NCI-H1436 (cell line): ENCODE measurements at places on chromosomes 7 and 10.
A peak's percentile ranks its signal among the peaks of the same experiment; 100 is the strongest.

GRCh38 chr7:83976302-83976701 lies 218.3 kb downstream of the SEMA3A start:
- peak; percentile 1 for DNase-seq

DNA sequence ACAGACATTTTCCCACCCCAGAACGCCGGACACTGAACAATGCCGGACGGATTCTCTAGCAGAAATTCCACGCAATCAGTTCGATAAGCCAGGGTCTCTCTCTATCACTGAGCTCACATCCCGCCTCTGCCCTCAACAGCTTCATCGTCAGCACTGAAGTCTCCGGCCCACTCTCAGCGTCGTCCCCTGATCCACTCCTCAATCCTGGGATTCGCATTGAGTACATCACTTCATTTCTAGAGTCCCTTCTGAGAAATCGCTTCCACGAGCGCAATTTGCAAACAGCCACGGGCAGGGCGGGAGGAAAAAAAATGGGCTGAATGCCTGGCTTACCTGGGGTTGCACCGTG lies 365 bp downstream of the YME1L1 start:
- DNase-seq: no peak

GRCh38 chr10:57968328-57969016 lies 299.2 kb downstream of the IPMK start:
- no peak for DNase-seq

- DNase-seq: no peak
These were observed 225.0 kb downstream of the CACNB2 start for GRCh38 chr10:18364987-18365775.

GRCh38 chr7:37923996-37924395 lies 3.6 kb downstream of the EPDR1 start:
- no peak for DNase-seq

DNA sequence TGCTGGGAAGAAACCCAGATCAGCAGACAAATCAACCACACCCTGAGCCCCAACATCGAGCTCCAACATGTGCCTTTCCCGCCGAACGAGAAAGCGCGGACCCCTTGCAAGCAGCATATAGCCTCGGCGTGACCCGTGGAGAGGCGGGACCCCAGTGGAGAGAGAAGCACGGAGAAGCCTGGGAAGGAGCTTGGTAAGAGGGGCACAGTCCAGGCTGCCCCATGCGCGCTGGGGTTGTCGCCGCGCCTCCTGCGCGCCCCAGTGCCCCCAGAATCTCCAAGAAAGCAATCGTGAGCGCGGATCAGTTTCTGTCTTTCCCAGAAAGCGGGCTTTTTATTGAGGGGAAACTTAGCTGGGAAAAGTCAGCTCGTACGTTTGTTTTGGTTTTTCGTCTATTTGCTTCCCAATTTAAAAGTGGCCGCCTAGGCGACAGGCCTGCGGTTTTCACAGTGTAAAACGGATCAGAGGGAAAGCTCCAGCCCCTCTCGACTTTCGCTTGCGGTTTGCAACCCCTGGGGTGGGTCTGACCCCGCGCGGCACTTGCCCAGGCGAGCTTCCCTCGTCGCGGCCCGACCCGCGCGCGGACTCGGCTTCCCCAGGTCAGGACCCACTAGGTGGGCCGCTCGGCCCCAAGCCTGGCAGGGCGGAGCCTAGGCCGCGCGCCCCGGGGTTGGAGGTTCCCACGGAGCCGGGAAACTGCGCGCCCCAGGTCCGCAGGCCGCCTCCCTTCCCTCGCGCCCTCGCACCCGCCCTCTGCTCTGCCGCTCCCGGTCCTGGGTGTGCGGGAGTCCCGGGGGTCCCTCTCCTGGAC lies 31.1 kb downstream of the SKIDA1 start:
- DNase-seq: no peak

- no peak for DNase-seq
These were observed 266 bp upstream of the STMP1 start for GRCh38 chr7:135662123-135662372.

GRCh38 chr10:92239600-92240288 lies 51.1 kb downstream of the CPEB3 start:
- DNase-seq: no peak

DNA sequence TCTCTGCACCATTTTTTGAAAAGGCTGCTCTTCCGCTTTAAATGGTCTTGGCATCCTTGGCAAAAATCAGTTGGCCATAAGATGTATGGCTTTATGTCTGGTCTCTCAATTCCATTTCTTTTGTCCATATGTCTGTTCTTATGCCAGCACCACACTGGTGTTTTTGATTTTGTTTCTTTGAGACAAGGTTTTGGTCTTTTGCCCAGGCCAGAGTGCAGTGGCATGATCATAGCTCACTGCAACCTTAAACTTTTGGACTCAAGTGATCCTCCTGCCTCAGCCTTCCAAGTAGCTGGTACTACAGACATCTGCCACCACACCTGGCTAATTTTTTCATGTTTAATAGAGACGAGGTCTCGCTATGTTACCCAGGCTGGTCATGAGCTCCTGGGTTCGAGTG lies 48.5 kb downstream of the ANLN start:
- no peak for DNase-seq

DNA sequence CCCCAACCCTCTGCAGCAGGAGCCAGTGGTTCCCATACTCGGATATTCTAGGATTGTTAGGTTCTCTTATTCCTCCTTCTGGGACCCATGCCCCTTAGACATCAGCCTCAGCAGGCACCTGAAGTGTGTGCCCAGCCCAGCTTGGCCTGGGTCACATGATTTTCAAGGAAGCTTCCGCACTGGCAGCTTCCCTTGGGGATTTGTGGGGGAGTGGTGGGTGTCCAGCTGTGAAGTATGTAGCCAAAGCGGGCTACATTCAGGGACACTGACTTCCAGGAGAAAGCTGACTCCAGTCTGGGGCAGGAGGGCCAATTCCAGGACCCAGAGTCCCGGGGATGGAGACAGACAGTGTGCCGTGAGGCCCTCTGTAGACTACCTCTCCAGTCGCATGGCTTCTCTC lies 1.3 kb downstream of the LDB1 start:
- peak; percentile 17 for DNase-seq

GRCh38 chr7:36911788-36912187 lies 187.5 kb upstream of the AOAH start:
- no peak for DNase-seq

DNA sequence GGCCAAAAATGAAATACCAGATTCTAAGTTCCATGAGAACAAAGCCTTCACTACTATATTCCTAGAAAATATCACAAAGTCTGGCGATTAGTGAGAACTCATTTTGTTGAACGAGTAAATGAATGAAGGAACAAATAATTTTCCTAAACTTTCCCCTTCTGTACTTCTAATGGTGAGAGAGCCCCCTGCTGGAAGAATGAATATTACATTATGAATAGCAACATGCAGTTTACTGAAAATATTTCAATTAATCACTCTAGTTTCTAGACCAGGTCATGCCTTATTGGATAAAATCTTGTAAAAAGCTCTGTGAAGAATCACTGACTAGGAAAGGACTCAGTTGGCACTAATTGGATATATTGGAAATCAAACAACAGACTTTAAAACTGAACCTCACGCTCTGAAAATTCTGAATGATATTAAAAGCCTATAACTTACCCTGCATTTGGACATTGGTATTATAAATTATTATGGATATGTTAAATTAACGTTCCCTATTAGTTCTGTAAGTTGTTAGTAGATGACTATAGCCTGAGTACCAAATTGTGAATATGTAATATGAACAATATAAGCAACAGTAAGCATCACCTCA lies 32.4 kb upstream of the MTPN start:
- peak; percentile 48 for DNase-seq

DNA sequence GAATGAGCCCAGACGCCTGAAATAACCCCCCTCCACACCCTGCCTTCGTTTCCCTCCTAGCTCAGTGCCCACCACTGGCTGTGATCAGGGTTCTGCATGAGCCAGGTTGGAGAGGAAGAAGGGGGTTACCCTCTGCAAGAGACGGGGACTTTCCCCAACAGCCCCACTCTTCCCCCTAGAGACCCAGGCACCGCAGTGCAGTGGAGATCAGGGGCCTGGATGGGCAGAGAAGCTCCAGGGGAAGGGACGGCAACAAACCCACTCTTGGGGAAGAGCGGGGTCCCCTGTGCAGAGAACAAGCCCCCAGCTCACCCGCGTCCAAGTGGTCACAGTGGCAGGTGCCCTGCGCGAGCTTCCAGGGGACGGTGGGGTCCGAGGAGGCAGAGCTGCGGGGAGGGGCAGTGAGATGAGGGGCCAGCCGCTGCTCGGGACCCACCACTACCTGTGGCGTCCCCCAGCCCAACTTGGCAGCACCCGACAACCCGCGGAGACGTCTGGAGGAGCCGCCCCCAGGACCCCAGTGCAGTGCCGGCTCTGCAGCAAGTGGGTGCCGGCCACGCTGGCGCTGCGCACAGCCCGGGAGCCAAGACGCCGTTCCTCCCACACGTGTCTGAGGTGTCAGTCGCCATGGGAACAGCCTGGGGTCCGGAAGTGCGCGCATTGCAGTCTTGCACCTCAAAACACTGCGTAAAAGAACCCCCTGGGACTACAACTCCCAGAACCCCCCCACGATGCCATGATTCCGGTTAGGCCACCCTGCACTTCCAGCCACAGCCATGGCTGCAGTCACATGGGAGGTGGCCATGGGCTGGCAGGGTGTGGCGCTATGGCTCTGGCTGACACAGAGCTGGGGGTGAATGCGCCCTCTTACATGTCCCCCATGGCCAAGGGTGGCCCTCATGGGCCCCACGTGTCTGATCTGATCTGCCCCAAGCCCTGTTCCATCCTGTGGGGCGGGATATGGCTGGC lies 45.8 kb upstream of the WIPI2 start:
- no peak for DNase-seq

GRCh38 chr7:117262546-117262945 lies 60.3 kb downstream of the WNT2 start:
- no peak for DNase-seq

DNA sequence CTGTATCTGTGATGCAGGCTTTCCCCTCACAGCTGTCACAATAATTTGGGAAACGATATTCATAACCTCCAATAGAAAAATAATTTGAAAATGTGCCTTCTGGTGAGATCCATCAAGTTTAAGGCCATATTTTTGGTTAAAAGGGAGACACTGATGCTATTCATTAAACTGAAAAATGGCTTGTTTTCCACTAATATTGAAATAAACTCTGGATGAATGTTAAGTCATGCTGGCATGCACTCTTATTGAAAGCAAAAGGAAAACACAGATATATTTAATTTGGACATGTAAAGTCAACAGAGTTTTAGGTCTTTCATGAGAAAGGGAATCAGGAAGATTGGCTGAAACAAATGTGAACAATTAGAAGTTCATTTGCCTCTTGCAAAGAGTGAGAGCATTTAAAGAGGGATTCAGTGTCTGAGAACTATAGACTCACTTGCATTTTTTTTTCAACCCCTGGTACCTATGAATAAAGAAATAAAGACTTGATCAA lies 879.2 kb downstream of the LRMDA start:
- DNase-seq: no peak

DNA sequence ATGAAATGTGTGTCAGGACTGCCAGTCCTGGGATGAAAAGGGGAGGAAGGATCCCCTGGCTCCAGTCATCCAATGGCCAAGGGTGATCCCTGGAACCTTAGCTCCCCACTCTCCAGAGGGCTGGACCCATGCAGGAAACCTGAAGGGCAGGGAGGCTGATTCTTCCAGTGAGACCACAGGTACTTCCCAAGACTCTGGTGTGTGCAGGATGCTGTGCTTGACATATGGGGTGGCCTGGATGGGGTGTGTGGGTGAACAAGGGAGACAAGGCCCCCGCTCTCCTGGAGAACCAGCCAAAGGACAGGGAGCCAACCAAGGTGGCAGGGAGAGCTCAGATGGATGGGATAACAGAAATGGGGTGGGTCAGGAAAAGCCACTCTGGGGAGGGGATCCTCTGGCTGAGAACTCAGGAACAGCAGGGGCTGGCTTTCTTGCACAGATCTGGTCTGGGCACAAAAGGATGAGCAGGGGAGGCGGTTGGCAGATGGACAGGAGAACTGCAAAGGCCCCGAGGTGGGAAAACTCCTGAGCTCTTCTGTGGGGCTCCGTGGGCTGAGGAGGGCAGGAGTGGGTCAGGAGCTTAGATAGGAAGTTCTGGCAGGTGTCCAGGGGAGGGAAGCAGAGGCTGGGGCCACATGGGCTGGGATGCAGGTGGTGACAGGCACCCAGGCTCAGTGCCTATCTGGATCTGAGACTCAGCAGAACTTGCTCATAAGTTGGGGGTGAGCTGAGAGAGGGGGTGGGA lies 100.6 kb downstream of the ARHGAP22 start:
- no peak for DNase-seq

GRCh38 chr10:30819341-30820181 lies 190.0 kb upstream of the LYZL2 start:
- no peak for DNase-seq

DNA sequence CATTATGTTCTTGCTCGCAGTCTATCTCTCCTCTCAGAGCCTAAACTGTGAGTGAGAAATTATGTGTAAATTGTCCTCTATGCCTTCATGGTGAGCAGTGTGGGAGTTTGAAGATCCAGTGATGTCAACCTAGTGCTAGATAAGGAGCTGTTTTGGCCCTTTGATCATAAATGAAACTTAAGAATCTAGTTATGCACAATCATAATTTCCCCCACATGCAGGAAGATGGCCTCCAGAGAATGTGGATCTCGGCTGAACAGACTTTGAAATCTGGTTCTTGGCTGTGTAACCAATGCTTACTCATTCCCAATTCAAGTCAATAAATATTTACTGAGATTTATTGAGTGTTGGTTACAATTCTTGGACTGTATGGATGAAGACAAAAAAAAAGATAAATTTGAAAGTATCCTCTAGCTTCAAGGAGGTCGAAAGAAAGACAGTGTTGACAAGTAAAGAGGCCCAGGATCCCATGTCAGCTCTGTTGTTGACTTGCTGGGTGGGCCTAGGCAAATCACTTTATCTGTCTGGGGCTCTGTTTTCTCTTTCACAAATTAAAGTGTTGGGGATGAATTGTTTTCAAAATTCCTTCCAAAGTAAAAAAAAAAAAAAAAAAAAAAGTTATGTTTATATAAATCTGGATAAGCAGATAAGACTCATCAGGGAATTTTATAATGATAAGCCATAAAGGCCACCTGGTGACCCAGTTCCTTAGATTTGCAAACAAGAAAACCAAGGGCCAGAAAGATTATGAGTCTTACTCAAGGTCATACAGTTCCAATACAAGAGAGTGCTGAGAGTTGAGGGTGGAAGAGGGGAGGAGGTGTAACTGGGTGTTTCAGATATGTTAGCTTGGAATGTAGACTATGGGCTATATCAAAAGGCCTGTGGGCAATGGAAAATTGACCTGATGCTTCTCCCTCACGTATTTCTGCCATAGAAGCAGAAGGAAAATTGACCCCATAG lies 969.9 kb downstream of the KCNMA1 start:
- DNase-seq: no peak

GRCh38 chr7:134375206-134375605 lies 58.5 kb upstream of the SLC35B4 start:
- no peak for DNase-seq

GRCh38 chr7:26680587-26680986 lies 183.8 kb downstream of the SKAP2 start:
- DNase-seq: no peak

- DNase-seq: no peak
These were observed 266.5 kb upstream of the HGF start for GRCh38 chr7:82036146-82036886.

DNA sequence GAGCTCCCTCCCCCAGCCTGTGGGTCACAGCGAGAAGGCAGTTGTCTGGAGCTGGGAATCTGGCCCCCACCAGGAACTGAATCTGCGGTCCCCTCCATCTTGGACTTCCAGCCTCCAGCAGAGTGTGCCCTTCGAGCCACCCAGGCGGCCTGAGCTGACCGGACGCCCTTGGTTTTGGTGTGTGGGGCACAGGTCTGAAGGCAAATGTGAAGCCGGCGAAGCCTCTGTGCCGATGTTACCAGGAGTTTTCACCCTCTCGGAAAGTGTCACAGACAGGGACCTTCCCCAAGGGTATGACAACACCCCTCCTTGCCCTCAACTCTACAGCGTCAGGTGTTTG lies 109.1 kb downstream of the DNAJB6 start:
- DNase-seq: no peak

- no peak for DNase-seq
These were observed 77.2 kb downstream of the TNS3 start for GRCh38 chr7:47504551-47505311.
